ENCODE measurements at places on chromosomes 16 and 17. TPM values are rescaled to one million over a fixed set of nuclear protein-coding genes. Genes with fewer than 3 reads are reported as not detected.

Gene FOXO3B
- total RNA-seq, result 3.1 TPM

GRCh38 chr17:5260542-5260941 lies 21.5 kb upstream of the RABEP1 start:
- H3K4me3 ChIP-seq, result no peak overlapping the region
- H3K4me1 ChIP-seq, result no peaks in the 10 kb centered on the region
- no peak overlapping the region for H3K27ac ChIP-seq
- H3K27me3 ChIP-seq, result no peaks in the 10 kb centered on the region
- no peaks in the 10 kb centered on the region for H3K36me3 ChIP-seq
- DNase-seq, result no peak

- H3K4me1 ChIP-seq, result peaks cover 51% of the 10 kb centered on the region
- no peak for DNase-seq
- H3K27me3 ChIP-seq, result no peaks in the 10 kb centered on the region
- peak overlapping the region; percentile 11 for H3K27ac ChIP-seq
Observed at GRCh38 chr17:49634485-49634860, 43.4 kb downstream of the SPOP start.

GRCh38 chr16:66983033-66983432 lies 5.4 kb upstream of the CES4A start:
- peaks cover 12% of the 10 kb centered on the region for H3K4me1 ChIP-seq
- no peak overlapping the region for H3K4me3 ChIP-seq
- no peaks in the 10 kb centered on the region for H3K27me3 ChIP-seq
- no peak for DNase-seq
- no peaks in the 10 kb centered on the region for H3K36me3 ChIP-seq

DNA sequence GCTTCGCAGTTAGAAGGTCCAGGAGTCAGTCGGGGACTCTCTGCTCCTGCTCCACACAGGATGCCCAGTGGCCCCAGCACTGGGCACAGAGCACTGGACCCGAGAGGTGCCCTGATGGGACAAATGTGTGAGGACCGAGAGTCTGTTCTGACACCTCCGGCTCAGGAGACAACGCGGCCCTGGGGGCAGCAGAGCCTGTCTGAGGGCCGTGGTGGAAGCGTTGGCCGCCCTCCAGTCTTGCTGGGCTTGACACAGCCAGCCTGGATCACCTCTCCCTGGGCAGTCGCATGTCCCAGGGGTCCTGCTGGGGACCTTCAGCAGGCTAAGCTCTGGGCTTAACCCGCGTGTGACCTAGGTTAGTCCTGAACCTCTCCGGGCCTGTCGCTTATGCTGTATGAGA lies 23.1 kb downstream of the LGALS9 start:
- H3K36me3 ChIP-seq, result no peaks in the 10 kb centered on the region
- no peaks in the 10 kb centered on the region for H3K27me3 ChIP-seq
- H3K4me1 ChIP-seq, result no peaks in the 10 kb centered on the region
- no peak overlapping the region for H3K4me3 ChIP-seq
- no peak for DNase-seq

- H3K27me3 ChIP-seq, result no peaks in the 10 kb centered on the region
- no peaks in the 10 kb centered on the region for H3K4me1 ChIP-seq
- DNase-seq, result no peak
- no peak overlapping the region for H3K4me3 ChIP-seq
- H3K27ac ChIP-seq, result no peak overlapping the region
- H3K36me3 ChIP-seq, result peaks cover 36% of the 10 kb centered on the region
Observed at GRCh38 chr17:57125866-57126265, 40.8 kb downstream of the AKAP1 start.

Gene KRT40
- not detected for total RNA-seq

Gene BAIAP3
- 3.0 TPM for total RNA-seq

Gene CCDC200
- not detected for total RNA-seq

- H3K4me3 ChIP-seq, result no peak overlapping the region
- no peak overlapping the region for H3K27ac ChIP-seq
- no peak for DNase-seq
- peaks cover 9% of the 10 kb centered on the region for H3K4me1 ChIP-seq
- H3K36me3 ChIP-seq, result peaks cover 4% of the 10 kb centered on the region
Observed at GRCh38 chr16:87375426-87376135, 8.0 kb downstream of the FBXO31 start.

Gene IL34
- 3.3 TPM for total RNA-seq

DNA sequence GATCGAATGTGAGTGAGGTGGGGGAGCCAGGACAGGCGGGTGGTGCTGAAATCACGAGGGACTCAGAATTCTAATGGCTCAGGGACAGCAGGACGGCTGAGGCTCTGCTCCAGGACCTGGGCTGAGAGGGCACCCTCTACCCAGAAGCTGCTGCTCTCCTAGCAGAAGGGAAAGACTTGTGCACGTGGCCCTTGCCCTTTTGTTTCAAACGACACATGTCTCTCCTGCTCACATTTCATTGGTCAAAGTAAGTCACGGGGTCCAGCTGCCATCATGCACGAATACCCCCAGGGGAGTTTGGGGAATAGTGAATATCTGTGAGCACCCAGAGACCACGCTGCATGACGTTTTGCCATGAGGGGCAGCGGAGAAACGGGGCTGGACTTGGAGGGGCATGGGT lies 73.2 kb downstream of the RTN4RL1 start:
- DNase-seq, result no peak
- no peaks in the 10 kb centered on the region for H3K27me3 ChIP-seq
- no peaks in the 10 kb centered on the region for H3K4me1 ChIP-seq
- H3K4me3 ChIP-seq, result no peak overlapping the region

- H3K36me3 ChIP-seq, result no peaks in the 10 kb centered on the region
- peak; percentile 71 for DNase-seq
- no peaks in the 10 kb centered on the region for H3K27me3 ChIP-seq
- H3K27ac ChIP-seq, result no peak overlapping the region
- no peak overlapping the region for H3K4me3 ChIP-seq
- H3K4me1 ChIP-seq, result peaks cover 9% of the 10 kb centered on the region
Observed at GRCh38 chr17:249236-249993, 68.0 kb upstream of the DOC2B start.

Gene SLFN12L
- 5.1 TPM for total RNA-seq

Gene CHD9
- total RNA-seq, result 81.4 TPM

- H3K4me3 ChIP-seq, result no peak overlapping the region
- H3K27ac ChIP-seq, result no peak overlapping the region
- no peaks in the 10 kb centered on the region for H3K27me3 ChIP-seq
- H3K36me3 ChIP-seq, result no peaks in the 10 kb centered on the region
Observed at GRCh38 chr17:74457146-74457819, 9.2 kb upstream of the CD300A start.

Gene SEC14L5
- 0.52 TPM for total RNA-seq

DNA sequence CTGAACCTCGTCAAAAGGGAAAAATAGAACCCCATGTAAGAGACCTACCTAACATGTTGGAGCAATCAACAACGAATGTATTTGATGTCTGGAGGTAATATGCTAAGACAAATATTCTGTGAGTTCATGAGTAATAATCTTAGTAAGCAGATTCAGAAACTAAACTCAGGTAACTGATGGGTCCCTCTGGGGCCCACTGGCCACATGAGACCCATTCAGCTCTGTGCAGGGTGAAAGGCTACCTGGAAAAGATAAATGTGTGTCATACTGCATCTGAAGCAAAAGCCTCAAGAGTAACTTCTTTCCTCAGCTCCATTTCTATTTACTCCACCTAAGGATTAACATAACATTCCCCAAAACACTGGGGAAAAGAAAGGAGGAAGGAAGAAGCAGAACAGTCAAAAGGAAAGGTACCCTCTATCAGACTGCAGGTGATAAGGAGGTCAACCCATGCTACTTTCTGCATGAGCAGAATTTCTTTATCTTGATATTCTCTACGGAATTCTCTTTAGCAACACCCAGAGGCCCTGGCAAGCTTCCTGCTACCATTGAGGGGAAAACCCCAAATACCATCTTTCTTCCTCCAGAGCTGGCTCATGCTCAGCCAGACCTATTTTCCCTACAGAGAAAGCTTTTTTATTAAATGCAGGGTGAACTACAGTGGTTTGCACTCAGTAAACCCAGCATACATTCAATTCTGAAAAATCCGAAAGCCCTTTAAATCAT lies 37.7 kb upstream of the ABCA6 start:
- no peak overlapping the region for H3K27ac ChIP-seq
- no peak for DNase-seq
- no peaks in the 10 kb centered on the region for H3K27me3 ChIP-seq
- H3K4me3 ChIP-seq, result no peak overlapping the region
- peaks cover 19% of the 10 kb centered on the region for H3K36me3 ChIP-seq

DNA sequence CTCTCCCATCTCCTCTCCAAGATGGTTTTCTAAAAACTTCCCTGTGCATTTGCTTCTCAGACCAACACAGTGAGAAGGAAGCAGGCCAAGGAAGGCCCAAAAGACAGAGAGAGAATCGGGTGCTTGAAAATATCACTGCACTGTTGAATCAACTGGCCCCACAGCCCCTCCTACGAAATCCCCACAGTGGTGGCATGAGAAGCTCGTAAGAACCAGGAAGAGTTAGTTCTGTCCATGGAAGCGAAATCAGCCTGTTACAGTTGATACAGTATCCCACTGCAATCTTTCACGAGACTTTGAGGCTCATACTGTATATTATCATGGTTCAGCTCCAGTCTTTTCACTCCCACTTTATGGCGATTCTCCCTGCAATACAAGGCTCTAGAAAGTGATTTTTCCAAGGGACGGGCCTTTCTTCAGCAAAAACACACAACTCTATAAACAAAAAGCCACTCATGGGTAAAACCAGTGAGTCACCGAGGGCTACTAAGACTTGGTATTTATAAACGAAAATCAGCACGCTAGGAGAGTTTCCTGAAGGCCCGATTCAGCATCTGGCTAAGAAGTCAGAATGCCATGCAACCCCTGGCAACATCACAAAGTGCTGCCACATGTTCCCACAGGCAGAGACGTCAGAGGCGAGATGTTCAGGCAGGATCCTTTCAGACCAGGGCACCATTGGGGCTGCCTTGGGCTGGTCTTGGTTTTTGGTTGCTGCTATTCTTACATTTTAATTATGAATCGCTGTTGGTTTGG lies 185.7 kb downstream of the IRX5 start:
- H3K4me3 ChIP-seq, result no peak overlapping the region
- no peak overlapping the region for H3K27ac ChIP-seq
- H3K36me3 ChIP-seq, result no peaks in the 10 kb centered on the region
- DNase-seq, result no peak

GRCh38 chr17:3502466-3502865 lies 26.7 kb downstream of the ASPA start:
- no peak overlapping the region for H3K27ac ChIP-seq
- no peaks in the 10 kb centered on the region for H3K4me1 ChIP-seq
- DNase-seq, result no peak
- no peaks in the 10 kb centered on the region for H3K27me3 ChIP-seq
- H3K4me3 ChIP-seq, result no peak overlapping the region

- H3K4me3 ChIP-seq, result no peak overlapping the region
- no peak overlapping the region for H3K27ac ChIP-seq
- no peaks in the 10 kb centered on the region for H3K36me3 ChIP-seq
- no peaks in the 10 kb centered on the region for H3K27me3 ChIP-seq
- peaks cover 21% of the 10 kb centered on the region for H3K4me1 ChIP-seq
- no peak for DNase-seq
Observed at GRCh38 chr17:27236717-27237315, 57.1 kb upstream of the WSB1 start.

Gene KRTAP2-1
- total RNA-seq, result not detected

DNA sequence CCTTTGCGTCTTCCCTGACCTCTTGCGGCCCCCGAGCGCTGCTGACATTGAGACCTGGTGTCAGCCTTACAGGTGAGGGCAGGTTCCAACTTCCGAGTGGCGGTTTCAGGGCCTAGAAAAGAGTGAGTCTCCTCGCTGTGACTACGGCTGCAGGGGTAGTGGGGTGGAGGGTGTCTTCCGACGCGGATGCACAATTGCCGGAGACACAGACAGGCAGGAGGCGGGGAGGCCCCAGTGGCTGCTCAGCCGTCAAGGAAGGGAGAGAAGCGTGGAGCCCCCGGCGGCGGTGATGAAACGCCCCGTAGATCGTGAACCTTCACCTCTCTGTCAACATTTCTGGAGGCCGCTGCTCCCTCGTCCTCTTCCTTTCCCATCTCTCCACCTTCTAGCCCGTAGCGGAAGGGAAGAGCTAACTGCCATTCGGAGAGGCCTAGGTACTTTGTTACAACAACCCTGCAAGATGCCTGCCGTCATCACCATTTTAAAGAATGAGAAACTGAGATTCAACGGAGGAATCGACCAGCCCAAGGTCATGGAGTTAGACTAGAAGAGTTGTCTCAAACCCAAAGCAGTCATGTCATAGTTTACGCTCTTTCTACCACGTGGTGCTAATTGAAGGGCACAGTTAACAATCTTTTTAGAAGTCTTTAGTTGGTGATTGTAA lies 485 bp downstream of the DNAJA3 start:
- peak overlapping the region; percentile 98 for H3K27ac ChIP-seq
- H3K36me3 ChIP-seq, result no peaks in the 10 kb centered on the region
- no peaks in the 10 kb centered on the region for H3K27me3 ChIP-seq
- H3K4me3 ChIP-seq, result peak overlapping the region; percentile 97
- H3K4me1 ChIP-seq, result peaks cover 13% of the 10 kb centered on the region
